ENCODE measurements at places on chromosomes 1 and 21.

DNA sequence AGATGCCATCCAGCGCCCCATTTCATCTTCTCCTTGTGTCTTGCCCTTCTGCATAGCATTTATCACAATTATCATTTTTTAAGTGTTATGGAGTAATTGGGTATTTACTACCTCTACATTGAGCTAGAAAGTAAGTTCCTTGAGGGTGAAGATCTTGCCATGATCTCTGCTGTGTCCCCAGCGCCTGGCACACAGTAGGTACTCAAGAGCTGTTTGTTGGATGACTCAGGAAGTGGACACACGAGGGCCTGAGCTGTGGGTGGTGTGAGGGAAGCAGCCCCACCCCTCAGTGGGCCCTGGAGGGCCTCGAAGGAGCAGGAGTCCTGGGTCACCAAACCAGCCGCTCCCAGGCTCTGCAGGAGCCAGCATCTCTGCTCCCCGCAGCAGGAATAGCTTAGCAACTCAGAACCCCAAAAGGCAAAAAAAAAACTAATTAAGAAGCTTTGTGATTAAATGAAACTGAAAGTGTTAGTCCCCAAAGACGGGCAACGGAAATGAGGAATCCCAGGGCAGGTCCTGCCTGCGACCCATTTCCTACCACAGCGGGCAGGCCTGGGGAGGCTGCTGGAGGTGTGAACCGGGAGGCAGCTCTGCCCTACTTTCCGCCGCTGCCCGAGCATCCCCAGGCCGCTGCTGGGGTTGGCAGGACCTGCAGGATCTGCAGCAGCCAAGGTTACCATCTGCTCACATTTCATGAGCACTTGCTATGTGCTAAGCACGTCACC lies 87.7 kb downstream of the LACTBL1 start:
- no peak for DNase-seq

GRCh38 chr1:20261095-20261494 lies 29.6 kb upstream of the VWA5B1 start:
- DNase-seq, result no peak

- DNase-seq, result no peak
These were observed at the start of gene PRDM16 for GRCh38 chr1:3068564-3069431. PRDM16 (plus strand) TSS chr1:3069203; CDS start chr1:3069260, 57 bp downstream.

GRCh38 chr1:31099293-31100032 lies 33.9 kb upstream of the PUM1 start:
- DNase-seq, result no peak

GRCh38 chr1:85581802-85582686 lies 1.5 kb downstream of the CCN1 start:
- no peak for DNase-seq

DNA sequence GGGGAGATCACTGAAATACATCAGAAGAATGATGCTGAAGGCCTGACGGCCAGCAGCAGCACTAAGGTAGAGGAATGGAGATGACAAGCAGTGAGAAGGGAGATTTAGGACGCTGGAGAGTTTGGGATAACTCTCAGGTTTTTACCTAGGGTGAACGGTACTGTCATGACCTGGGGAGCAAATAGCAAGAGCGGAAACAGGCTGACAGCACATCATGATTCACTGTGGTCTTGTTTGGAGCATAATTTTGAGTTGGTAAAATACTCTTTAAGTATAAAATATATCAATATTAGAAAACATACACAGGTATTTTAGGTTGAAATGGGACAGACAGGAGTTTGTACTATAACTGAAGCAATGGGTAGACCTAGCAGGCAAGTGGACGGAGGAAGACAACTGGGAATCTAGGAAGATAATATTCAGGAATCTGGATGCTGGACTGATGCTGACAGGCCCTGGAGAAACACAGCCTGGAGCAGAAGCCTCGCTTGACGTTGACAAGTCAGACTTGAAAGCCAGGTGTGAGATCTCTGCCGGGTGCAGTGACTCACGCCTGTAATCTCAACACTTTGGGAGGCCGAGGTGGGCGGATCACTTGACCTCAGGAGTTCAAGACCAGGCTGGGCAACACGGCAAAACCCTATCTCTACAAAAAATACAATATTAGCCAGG lies 33.3 kb downstream of the ALG14 start:
- DNase-seq, result no peak

DNA sequence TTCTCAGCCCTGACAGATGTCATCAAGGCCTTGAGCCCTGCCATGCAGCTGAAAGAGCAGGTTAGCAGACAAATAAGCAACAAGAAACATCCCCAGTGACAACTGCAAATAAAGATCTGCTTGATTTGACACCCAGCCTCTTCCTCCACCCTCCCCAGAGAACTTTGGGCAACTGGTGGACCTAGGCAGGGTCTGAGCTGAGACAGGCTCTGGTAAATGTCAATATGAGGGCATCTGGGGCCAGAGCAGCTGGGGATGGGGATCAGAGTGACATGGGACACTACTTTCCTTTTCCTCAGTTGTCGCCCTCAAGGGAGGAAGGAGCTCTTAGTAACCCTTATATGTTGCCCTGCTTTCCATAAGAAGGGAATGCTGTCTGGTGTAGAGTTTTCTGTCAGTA lies 544.1 kb downstream of the NEGR1 start:
- DNase-seq, result no peak

DNA sequence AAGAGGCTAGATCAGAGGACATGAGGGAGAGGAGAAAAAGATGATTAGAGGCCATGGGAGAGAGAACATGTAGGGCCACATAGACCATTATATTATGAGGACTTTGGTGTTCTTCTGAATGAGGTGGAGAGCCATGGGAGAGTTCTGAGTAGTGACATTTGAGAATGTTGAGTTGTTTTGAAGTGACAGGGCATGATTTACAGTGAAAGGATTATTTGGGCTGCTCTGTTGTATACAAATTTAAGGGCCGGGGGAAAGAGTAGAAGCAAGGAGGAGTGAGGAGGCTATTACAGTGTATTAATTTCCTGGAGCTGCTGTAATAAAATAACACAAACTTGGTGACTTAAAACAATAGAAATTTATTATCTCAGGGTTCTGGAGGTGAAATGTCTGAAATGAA lies 102.5 kb upstream of the RGS4 start:
- no peak for DNase-seq

GRCh38 chr1:94808669-94809068 lies 11.5 kb upstream of the SLC44A3 start:
- no peak for DNase-seq

GRCh38 chr21:41741253-41742072 lies 25.4 kb downstream of the RIPK4 start:
- no peak for DNase-seq

DNA sequence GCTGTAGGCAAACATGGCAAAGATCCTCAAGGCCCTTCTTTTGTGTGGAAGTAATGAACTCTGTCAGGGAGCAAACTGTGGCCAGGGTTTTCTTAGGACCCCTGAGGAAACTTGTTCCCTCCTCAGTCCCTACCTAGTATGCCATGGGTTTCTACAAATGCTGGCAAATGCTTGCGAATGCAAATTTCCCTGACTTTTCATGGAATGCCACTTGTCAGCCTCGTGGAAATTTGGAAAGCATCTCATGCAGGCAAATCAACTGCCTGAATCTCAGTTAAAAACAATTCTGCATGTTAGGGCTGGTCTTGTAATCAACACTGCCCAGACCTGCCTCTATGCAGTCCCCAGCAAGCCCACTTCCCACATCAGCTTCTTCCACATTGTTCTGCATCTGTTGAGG lies 334.9 kb upstream of the AJAP1 start:
- DNase-seq, result no peak

DNA sequence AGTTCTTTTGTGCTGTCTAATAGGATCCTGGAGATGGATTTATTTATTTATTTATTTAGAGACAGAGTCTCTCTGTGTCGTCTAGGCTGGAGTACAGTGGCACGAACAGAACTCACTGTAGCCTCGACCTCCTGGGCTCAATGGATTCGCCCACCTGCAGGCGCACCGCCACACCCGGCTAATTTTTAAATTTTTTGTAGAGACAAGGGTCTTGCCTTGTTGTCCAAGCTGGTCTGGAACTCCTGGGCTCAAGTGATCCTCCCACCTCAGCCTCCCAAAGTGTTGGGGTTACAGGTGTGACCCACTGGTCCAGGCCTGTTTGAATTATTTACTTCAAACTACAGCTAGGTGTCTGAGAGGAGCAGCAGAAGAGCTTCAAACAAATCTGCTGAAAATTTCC lies 9.6 kb upstream of the SPEN start:
- DNase-seq, result no peak

- DNase-seq, result no peak
These were observed 2.2 kb upstream of the TESK2 start for GRCh38 chr1:45493116-45493697.

- no peak for DNase-seq
These were observed 75.7 kb downstream of the UCHL5 start for GRCh38 chr1:192983349-192983980.

- no peak for DNase-seq
These were observed 41.1 kb downstream of the SLC45A1 start for GRCh38 chr1:8358897-8359616.

DNA sequence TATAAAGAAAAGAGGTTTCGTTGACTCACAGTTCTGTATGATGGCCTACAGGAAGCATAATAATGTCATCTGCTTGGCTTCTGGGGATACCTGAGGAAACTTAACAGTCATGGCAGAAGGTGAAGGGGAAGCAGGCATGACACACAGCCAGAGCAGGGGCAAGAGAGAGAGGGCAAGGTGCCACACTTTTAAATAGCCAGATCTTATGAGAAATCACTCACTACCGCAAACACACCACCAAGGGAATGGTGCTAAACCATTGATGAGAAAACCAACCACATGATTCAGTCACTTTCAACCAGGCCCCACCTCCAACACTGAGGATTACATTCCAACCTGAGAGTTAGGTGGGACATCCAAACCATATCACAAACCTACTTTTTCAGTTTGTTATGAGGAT lies 245.9 kb upstream of the SGIP1 start:
- DNase-seq, result no peak

DNA sequence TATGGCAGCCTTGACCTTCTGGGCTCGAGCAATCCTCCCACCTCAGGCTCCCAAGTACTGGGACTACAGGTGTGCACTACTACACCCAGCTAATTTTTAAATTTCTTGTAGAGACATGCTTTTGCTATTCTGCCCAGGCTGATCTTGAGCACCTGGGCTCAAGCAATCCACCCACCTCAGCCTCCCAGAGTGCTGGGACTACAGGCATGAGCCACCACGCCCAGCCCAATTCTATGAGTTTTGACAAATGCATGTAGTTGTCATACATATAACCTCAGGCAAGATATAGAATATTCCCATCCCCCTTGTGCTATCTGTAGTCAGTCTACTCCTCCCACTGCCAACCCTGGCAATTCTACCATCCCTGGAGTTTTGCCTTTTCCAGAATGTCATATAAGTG lies 38.7 kb upstream of the TTC22 start:
- DNase-seq, result no peak

GRCh38 chr21:40118527-40118926 lies 251.3 kb downstream of the PCP4 start:
- DNase-seq, result no peak

GRCh38 chr1:95953015-95953414 lies 719.0 kb downstream of the RWDD3 start:
- no peak for DNase-seq

GRCh38 chr1:106600626-106601025 lies 455.8 kb upstream of the PRMT6 start:
- no peak for DNase-seq

DNA sequence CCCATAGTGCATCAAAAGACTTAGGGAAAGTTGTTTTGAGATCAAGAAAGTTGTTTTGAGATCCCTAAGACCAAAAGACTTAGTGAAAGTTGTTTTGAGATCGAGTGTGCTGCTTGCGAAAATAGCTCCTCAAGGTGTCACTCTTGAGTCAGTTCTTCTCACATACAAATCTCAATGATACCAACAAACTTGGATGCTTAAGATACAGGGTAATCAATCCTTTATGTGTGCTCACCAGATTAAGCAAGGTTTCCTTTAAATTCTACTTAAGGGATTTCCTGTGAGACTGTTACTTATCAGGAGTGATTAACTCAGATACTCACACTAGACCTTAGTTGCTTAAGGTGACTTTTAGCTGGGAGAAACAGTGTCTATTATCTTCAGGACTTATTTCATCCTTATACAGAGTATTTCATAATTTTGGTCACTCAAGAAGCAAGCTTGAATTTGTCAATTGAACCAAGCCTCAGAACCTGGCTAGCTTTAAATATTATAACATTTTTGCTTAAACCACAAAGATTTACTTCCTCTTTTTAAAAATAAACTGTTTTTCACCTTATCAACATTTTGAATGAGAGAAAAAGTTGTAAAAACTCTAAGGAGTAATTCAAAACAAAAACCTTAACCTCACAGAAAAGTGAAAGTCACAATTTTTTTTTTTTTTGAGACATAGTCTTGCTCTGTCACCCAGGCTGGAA lies 8.0 kb upstream of the RLF start:
- no peak for DNase-seq

DNA sequence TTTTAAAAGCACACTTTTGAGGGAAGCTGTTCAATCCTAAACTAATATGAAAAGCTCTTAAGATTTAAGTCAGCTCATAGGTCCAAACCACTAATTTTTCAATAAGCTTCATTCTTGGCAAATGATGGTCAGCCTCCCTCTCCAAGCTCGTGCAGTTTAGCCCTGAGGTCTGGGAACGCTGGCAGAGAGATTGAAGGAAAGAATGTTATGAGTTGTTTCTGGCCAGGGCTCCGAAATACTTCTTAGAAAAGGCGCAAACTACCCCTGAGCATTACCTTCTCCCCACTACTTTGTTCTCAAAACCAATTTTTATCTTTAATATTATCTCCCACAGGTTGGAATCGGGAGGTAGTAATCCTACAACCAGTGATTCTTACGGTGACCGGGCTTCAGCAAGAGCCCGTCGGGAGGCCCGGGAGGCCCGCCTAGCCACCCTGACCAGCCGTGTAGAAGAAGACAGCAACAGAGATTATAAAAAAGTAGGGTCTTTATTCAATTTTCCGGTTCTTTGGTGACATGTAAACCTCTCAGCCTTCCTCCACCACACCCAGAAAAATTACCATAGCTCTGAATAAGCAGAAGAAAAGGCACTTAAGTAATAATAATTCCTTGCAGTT lies 147.7 kb downstream of the SYT2 start:
- DNase-seq, result no peak
